ENCODE measurements at places on chromosomes 11 and 22.

GRCh38 chr22:49267996-49268395, 559.7 kb downstream of the BRD1 start:
- DNase-seq: no peak

DNA sequence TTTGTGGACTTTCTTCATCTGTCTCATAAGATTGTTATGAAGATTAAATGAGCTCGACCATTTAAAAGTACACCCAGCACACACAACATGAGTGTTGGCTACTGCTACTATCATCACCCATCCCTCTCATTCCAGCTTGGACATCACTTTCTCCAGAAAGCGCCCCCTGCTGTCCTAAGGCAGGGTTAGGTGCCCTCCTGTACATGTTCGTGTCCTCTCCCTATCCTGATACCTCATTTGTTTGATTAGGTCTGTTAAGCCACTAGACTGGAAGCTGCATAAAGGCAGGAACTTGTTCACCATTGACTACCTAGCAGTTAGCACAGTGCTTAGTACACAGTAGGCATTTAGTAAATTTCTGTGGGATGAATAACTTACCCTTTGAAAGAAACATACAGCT, 85.5 kb downstream of the ENTHD1 start:
- no peak for DNase-seq

- DNase-seq: no peak
These were observed 6.4 kb downstream of the HIPK3 start for GRCh38 chr11:33263549-33263948.

DNA sequence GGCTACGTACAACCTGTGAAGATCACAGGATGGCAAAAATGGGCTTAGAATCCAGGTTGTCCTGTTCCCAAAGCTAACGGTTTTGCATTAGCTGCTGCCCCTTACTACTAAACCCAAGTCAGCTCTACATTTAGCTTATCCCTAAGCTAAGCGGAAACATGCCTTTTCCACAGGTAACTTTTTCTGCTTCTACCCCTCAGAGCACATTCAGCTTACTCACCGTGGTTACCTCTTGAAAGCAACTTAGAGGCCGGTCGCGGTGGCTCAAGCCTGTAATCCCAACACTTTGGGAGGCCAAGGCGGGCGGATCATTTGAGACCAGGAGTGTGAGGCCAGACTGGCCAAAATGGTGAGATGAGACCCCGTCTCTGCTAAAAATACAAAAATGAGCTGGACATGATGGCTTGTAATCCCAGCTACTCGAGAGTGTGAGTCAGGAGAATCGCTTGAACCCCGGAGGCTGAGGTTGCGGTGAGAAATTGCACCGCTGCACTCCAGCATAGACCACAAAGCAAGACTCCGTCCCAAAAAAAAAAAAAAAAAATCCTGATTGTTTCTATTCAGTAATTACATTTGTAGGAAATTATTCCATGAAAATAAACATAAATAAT, 790 bp upstream of the TMEM41B start:
- peak; percentile 41 for DNase-seq

DNA sequence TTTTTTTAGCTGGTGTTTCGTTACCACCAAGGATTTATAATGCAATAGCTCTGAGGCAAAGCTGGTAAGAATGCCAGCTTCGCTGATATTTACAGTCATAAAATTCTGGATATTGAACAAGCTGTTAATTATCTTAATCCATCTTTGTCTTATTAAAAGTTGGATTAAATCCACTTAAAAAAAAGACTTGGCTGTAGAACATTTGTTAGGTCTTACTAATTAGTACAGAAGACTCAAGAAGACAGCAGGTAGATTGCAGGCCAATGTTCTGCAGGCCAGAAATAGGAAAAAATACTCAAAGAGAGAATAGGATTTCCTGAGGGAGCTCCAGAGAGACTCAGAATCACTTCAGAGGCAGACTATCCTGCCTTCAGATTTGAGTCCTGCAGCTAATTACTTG, 7.5 kb downstream of the ROBO4 start:
- DNase-seq: no peak

DNA sequence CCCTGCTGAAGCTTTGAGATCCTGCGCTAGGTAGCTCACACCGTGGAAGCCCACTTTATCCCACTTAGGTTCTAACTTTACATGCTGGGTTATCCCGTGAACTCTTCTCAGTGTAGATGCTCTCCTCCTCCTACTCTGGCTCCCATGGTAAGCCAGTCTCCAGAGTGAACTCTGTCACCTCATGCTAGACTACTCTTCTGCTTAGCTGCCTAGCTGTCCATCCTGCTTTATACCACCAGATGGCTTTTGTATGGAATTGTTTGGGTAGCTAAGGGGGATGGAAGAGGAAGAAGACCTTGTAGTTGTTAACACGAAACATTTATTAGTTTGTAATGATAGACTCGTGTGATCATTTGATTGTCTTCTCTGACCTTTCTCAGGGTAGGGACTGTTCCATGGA, 46.8 kb downstream of the EMSY start:
- DNase-seq: no peak

GRCh38 chr11:133347988-133348387, 184.3 kb downstream of the OPCML start:
- no peak for DNase-seq

- DNase-seq: no peak
These were observed 4.9 kb downstream of the SBF2 start for GRCh38 chr11:10288881-10289764.

GRCh38 chr11:18108254-18108653, 2.4 kb upstream of the SAAL1 start:
- no peak for DNase-seq

- no peak for DNase-seq
These were observed 155.4 kb upstream of the ANO5 start for GRCh38 chr11:22037505-22037904.

- no peak for DNase-seq
These were observed 108.0 kb downstream of the MAML2 start for GRCh38 chr11:96234866-96235441.

Measured in activated T-cell treated with anti-CD3 and anti-CD28 coated beads, Interleukin-2, amount 50 U/mL, for 24 hours (primary cell).